ENCODE measurements at places on chromosomes 16 and 17.

- H3K4me3 ChIP-seq, result no peak overlapping the region
- peaks cover 15% of the 10 kb centered on the region for H3K27me3 ChIP-seq
- no peak overlapping the region for H3K27ac ChIP-seq
- DNase-seq, result no peak
Observed at GRCh38 chr17:56030009-56030624, 123.2 kb upstream of the ANKFN1 start.

GRCh38 chr17:58308985-58309917 is 19.3 kb downstream of the TSPOAP1 start:
- no peak for DNase-seq
- peaks cover 2% of the 10 kb centered on the region for H3K4me1 ChIP-seq
- no peak overlapping the region for H3K4me3 ChIP-seq
- H3K36me3 ChIP-seq, result peaks cover under 1% of the 10 kb centered on the region
- no peaks in the 10 kb centered on the region for H3K27me3 ChIP-seq

- no peaks in the 10 kb centered on the region for H3K4me1 ChIP-seq
- H3K27ac ChIP-seq, result no peak overlapping the region
- no peak for DNase-seq
- no peaks in the 10 kb centered on the region for H3K27me3 ChIP-seq
- no peak overlapping the region for H3K4me3 ChIP-seq
Observed at GRCh38 chr16:22123759-22124490, 31.6 kb downstream of the VWA3A start.

GRCh38 chr17:7807206-7807605 is 26.8 kb upstream of the KDM6B start:
- no peaks in the 10 kb centered on the region for H3K36me3 ChIP-seq
- DNase-seq, result no peak
- H3K27me3 ChIP-seq, result peaks cover 5% of the 10 kb centered on the region
- H3K4me3 ChIP-seq, result no peak overlapping the region
- peaks cover 5% of the 10 kb centered on the region for H3K4me1 ChIP-seq

- H3K36me3 ChIP-seq, result peaks cover 15% of the 10 kb centered on the region
- no peak overlapping the region for H3K27ac ChIP-seq
Observed at GRCh38 chr17:82599674-82600661, 48.3 kb downstream of the WDR45B start.

DNA sequence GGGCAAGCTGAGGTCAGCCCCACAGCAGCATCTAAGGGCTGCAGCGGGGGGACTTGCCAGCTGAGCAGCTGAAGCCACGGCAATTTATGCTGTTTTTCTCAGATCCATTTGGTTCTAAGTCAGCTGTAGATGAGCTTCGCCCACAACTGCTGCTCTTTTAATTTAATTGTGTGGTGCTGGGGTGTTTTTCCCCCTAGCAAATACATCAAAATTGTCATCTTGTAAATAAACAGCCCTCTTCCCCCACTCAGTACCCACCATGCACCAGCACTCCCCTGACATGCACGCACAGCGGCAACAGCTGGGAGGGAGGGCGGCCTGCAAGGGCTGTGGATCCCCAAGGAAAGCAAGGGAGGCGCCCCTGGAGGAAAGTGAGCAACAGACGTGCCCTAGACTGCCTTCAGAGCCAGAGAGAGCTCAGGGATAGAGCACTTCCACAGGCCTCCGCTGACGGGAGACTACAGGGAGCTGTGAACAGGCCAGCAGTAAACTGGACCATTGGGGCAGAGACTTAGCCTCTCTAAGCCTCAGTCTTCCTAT is 149.5 kb downstream of the TMEM132E start:
- H3K4me3 ChIP-seq, result no peak overlapping the region
- DNase-seq, result no peak
- H3K36me3 ChIP-seq, result no peaks in the 10 kb centered on the region
- no peak overlapping the region for H3K27ac ChIP-seq

GRCh38 chr17:59785091-59785799 is 77.8 kb downstream of the VMP1 start:
- peak overlapping the region; percentile 32 for H3K4me3 ChIP-seq
- no peaks in the 10 kb centered on the region for H3K27me3 ChIP-seq
- peaks cover 26% of the 10 kb centered on the region for H3K36me3 ChIP-seq
- H3K27ac ChIP-seq, result peak overlapping the region; percentile 95
- H3K4me1 ChIP-seq, result peaks cover 49% of the 10 kb centered on the region
- no peak for DNase-seq

GRCh38 chr17:43881758-43882505 is 25.4 kb downstream of the MPP2 start:
- no peak for DNase-seq
- H3K4me1 ChIP-seq, result peaks cover 2% of the 10 kb centered on the region
- H3K36me3 ChIP-seq, result no peaks in the 10 kb centered on the region

GRCh38 chr16:6545329-6545728 is 787.3 kb upstream of the RBFOX1 start:
- H3K4me3 ChIP-seq, result no peak overlapping the region
- no peak overlapping the region for H3K27ac ChIP-seq
- H3K36me3 ChIP-seq, result no peaks in the 10 kb centered on the region
- no peak for DNase-seq
- no peaks in the 10 kb centered on the region for H3K4me1 ChIP-seq
- H3K27me3 ChIP-seq, result no peaks in the 10 kb centered on the region

- H3K36me3 ChIP-seq, result peaks cover 6% of the 10 kb centered on the region
- no peaks in the 10 kb centered on the region for H3K4me1 ChIP-seq
- DNase-seq, result peak; percentile 51
- H3K27me3 ChIP-seq, result no peaks in the 10 kb centered on the region
Observed at GRCh38 chr16:2178321-2179106, 17.9 kb downstream of the CASKIN1 start.

- peak overlapping the region; percentile 76 for H3K4me3 ChIP-seq
- peaks cover 10% of the 10 kb centered on the region for H3K4me1 ChIP-seq
- peak overlapping the region; percentile 79 for H3K27ac ChIP-seq
- peaks cover 3% of the 10 kb centered on the region for H3K27me3 ChIP-seq
Observed at GRCh38 chr16:1770328-1771187, 785 bp downstream of the NME3 start.

DNA sequence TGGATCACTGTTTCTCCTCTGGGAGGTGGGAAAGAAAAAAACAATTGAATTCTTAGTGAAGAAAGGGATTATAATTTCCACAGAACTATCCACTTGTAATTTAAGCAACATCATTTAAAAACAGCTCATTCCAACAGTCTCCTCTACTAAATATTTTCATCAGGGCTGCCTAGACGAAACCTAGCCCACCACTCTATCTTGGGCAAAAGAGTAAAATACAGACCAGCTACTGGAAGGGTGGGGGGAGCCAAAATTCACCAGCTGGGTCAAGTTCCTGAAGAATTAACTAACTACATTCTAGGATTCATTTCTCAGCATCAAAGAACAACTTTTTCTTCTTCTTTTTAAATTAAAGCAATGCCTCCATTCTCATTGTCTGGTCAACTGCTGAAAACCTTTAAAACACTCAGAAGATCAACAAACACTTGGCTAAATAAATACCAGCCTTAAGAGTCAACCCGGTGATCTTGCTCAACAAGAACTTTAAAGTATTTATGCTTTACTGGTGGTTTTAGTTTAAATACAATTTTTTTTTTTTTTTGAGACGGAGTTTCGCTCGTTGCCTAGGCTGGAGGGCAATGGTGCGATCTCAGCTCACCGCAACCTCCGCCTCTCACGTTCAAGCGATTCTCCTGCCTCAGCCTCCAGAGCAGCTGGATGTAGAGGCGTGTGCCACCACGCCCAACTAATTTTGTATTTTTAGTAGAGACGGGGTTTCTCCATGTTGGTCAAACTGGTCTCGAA is 25.2 kb downstream of the KANSL1 start:
- no peak overlapping the region for H3K4me3 ChIP-seq
- H3K36me3 ChIP-seq, result peaks cover 49% of the 10 kb centered on the region
- no peaks in the 10 kb centered on the region for H3K27me3 ChIP-seq

- peak overlapping the region; percentile 97 for H3K27ac ChIP-seq
- H3K4me1 ChIP-seq, result peaks cover 77% of the 10 kb centered on the region
- no peak for DNase-seq
- peaks cover 31% of the 10 kb centered on the region for H3K36me3 ChIP-seq
- H3K27me3 ChIP-seq, result no peaks in the 10 kb centered on the region
Observed at GRCh38 chr17:78381601-78382232, 3.3 kb downstream of the PGS1 start.

DNA sequence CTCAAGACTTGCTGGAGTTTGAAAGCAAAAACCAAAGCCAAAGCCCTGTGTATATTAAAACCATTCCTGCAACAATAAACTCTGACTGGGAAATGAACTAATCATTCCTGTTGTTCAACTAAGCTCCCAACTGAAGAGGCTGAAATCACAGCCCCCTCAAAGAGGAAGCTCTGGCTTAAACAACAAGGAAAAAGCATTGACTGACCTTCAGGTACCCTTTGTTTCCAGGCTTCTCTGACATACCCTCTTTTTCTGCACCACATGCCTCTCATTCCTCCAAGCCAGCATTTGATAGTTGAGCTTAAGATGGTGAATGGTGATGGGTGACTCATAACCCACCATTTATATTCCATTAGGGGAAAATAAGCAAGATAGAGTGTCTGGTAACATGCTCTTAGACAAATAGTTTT is 470.9 kb upstream of the SOX9 start:
- no peak for DNase-seq
- no peak overlapping the region for H3K4me3 ChIP-seq
- H3K36me3 ChIP-seq, result no peaks in the 10 kb centered on the region
- H3K4me1 ChIP-seq, result no peaks in the 10 kb centered on the region

GRCh38 chr16:23557779-23558702 is 514 bp downstream of the UBFD1 start:
- H3K27me3 ChIP-seq, result no peaks in the 10 kb centered on the region
- peaks cover 39% of the 10 kb centered on the region for H3K4me1 ChIP-seq
- peak overlapping the region; percentile 82 for H3K27ac ChIP-seq
- peak overlapping the region; percentile 93 for H3K4me3 ChIP-seq
- H3K36me3 ChIP-seq, result peaks cover 24% of the 10 kb centered on the region

- no peak overlapping the region for H3K4me3 ChIP-seq
- peaks cover 38% of the 10 kb centered on the region for H3K4me1 ChIP-seq
- no peak for DNase-seq
- H3K27ac ChIP-seq, result no peak overlapping the region
Observed at GRCh38 chr16:85873153-85873552, 25.8 kb upstream of the IRF8 start.

DNA sequence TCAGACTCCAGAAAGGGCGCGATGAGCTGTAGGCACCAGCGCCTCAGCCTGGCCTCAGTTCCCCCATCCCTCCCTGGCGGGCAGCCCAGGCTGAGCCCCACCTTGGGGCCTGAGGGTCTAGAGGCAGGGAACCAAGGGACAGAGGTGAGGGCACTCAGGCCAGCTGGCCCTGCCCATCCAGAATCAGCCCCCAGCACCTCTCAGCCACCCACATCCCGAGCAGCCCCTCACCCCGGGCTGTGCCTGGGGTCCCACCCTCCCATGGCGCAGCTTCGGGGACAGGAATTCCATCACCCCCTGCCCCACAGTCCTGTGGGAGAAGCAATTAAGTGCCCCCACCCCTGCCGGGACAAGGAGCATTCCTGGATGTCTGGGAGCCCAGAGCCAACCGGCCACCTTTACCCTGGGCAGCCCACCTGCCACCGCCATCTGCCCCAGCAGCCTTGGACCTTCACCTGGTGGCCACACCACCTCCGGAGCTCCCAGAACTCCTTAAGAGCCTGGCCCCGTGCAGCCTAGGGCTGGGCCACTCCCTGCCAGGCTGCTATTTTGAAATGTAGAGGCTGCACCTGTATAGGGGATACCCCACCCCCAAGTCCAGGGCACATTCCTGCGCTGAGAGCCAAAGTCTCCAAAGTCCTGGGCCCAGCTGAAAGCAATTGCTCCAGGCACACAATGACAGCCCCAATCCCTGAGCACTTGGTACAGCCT is 33.7 kb upstream of the PVALEF start:
- DNase-seq, result no peak
- H3K4me1 ChIP-seq, result no peaks in the 10 kb centered on the region
- H3K27me3 ChIP-seq, result no peaks in the 10 kb centered on the region
- no peaks in the 10 kb centered on the region for H3K36me3 ChIP-seq
- no peak overlapping the region for H3K4me3 ChIP-seq
- H3K27ac ChIP-seq, result no peak overlapping the region

GRCh38 chr17:1229349-1229899 is 40.8 kb upstream of the BHLHA9 start:
- peaks cover 58% of the 10 kb centered on the region for H3K27me3 ChIP-seq
- no peak overlapping the region for H3K27ac ChIP-seq
- DNase-seq, result peak; percentile 58
- no peaks in the 10 kb centered on the region for H3K36me3 ChIP-seq

GRCh38 chr16:19482291-19482690 is 39.6 kb downstream of the GDE1 start:
- H3K4me1 ChIP-seq, result no peaks in the 10 kb centered on the region
- no peaks in the 10 kb centered on the region for H3K36me3 ChIP-seq
- no peak overlapping the region for H3K27ac ChIP-seq
- no peak overlapping the region for H3K4me3 ChIP-seq

- no peaks in the 10 kb centered on the region for H3K36me3 ChIP-seq
- H3K4me3 ChIP-seq, result no peak overlapping the region
- no peaks in the 10 kb centered on the region for H3K4me1 ChIP-seq
- DNase-seq, result no peak
- no peaks in the 10 kb centered on the region for H3K27me3 ChIP-seq
Observed at GRCh38 chr16:85227084-85227945, 115.0 kb upstream of the CIBAR2 start.

GRCh38 chr16:66227766-66228530 is 138.5 kb upstream of the CDH5 start:
- no peak overlapping the region for H3K27ac ChIP-seq
- H3K36me3 ChIP-seq, result no peaks in the 10 kb centered on the region
- H3K4me3 ChIP-seq, result no peak overlapping the region
- DNase-seq, result no peak
- peaks cover 4% of the 10 kb centered on the region for H3K4me1 ChIP-seq

GRCh38 chr16:53156516-53156915 is 101.7 kb downstream of the CHD9 start:
- no peak for DNase-seq
- H3K27ac ChIP-seq, result no peak overlapping the region
- no peaks in the 10 kb centered on the region for H3K27me3 ChIP-seq
- no peak overlapping the region for H3K4me3 ChIP-seq
- peaks cover 12% of the 10 kb centered on the region for H3K36me3 ChIP-seq
- peaks cover 3% of the 10 kb centered on the region for H3K4me1 ChIP-seq

GRCh38 chr17:17041018-17041521 is 1.2 kb upstream of the MPRIP start:
- DNase-seq, result no peak
- H3K4me3 ChIP-seq, result peak overlapping the region; percentile 45
- H3K27ac ChIP-seq, result no peak overlapping the region
- H3K4me1 ChIP-seq, result peaks cover 39% of the 10 kb centered on the region
- no peaks in the 10 kb centered on the region for H3K27me3 ChIP-seq

GRCh38 chr16:1156055-1156982 is 3.4 kb downstream of the CACNA1H start:
- H3K4me3 ChIP-seq, result no peak overlapping the region
- no peaks in the 10 kb centered on the region for H3K36me3 ChIP-seq
- H3K27ac ChIP-seq, result no peak overlapping the region
- H3K27me3 ChIP-seq, result peaks cover 19% of the 10 kb centered on the region
- H3K4me1 ChIP-seq, result no peaks in the 10 kb centered on the region

- H3K27ac ChIP-seq, result no peak overlapping the region
- no peak overlapping the region for H3K4me3 ChIP-seq
- H3K36me3 ChIP-seq, result no peaks in the 10 kb centered on the region
- DNase-seq, result no peak
- H3K4me1 ChIP-seq, result peaks cover 6% of the 10 kb centered on the region
Observed at GRCh38 chr17:49515196-49515770, 20.2 kb downstream of the NGFR start.

All from activated naive CD8-positive, alpha-beta T cell treated with anti-CD3 and anti-CD28 coated beads for 36 hours (primary cell).